Stimulated activated CD4-positive, alpha-beta T cell treated with anti-CD3 and anti-CD28 coated beads, Interleukin-1b, Interleukin-23, amount 100 ng/mL, for 1 hour (primary cell): ENCODE measurements at places on chromosomes 7 and 10.

- DNase-seq, result no peak
These were observed 71.1 kb downstream of the SLC37A3 start for GRCh38 chr7:140327261-140327661.

DNA sequence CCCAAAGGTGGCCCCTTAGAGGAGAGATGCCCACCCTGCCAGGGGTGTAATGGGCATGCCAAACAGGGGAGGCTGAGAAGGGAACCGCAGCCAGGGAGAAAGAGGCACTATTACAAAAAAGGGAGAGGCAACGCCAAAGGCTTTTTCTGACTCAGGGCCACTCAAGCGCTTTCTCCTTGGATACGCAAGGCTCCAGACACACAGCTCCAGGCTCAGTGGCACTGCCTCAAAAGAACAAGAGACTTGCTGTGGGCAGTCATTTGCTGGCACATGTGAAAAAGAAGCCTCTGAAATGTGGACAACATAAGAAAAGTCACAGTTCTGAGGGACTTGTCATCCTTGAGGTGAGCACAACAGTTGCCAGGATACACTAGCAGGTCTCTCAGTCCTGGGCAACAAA, 128.4 kb downstream of the DGKI start:
- no peak for DNase-seq

DNA sequence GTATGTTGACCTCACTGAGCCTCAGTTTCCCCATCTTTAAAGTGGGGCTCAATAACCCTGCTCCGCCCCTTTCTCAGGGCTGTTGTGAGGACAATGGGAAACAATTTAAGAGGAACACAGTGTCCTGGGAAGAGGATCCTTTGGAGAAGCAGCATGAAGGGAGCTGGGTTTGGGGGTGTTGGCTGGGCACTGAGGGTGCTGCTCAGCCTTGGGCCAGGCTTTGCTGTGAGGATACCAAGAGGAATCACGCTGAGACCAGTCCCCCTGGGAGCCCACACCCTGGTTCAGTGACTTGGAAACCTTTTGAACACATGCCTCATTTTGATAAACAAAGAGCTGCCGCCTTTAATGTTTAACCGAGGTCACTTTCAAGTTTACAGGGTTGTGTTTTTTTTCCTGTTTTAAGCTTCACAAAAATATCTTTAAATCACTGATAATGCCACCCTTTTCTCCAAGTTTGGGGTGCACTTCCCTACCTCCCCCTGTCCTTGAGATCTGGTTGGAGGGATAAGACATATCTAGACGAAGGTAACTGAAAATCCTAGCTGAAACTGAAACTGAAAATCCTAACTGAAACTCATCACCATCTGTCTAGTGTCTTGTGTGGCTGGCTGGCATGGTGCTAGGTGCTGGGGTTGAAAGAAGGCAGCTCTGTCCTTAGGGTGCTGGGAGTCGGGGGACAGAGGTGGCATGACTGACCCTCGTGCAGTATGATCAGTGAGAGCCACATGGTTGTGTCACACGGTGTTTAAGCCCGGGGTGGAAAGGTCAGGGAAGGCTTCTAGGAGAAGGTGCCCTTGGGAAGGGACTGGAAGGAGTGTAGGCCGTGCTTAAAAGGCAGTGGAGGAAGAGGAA, 27.7 kb downstream of the ZNF775 start:
- no peak for DNase-seq

- peak; percentile 70 for DNase-seq
These were observed 47.7 kb upstream of the FGL2 start for GRCh38 chr7:77247206-77247850.

GRCh38 chr7:81233208-81233940, 314.5 kb upstream of the SEMA3C start:
- DNase-seq, result no peak

DNA sequence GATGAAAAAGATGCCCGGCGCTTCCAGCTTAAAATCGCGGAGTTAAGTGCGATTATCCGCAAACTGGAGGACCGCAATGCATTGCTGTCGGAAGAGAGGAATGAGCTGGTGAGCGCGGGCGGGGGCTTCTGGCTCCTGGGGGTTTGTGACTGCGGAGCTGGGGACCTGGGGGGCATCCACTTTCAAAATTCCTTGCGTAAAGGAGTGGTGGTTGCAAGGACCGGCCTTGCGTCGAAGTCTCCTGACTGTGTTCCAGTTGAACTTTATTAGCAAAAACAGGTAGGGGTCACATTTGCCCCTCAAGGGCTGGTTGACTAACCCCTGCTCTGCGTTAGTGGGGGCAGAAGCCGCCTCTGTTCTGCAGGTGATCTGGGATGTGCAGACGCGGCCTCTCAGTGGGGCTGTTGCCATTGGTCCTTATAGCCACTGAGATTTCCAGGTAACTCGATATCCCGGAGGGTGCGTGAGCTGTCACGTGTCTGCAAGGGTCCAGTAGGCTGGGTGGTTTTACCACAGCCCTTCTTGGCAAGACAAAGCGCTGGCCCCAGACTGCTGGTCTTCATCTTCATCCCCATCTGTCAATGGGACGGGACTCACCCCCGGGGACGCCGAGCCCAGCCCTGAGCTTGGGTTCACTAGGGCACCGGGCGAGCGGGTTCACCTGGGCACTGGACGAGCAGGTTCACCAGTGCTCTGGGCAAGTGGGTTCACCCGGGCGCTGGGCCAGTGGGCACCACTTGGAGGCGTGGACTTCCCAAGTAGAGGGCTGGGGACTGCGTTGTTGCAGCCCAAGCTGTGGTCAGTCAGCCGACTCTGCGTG, 51.5 kb upstream of the DPYSL4 start:
- no peak for DNase-seq

DNA sequence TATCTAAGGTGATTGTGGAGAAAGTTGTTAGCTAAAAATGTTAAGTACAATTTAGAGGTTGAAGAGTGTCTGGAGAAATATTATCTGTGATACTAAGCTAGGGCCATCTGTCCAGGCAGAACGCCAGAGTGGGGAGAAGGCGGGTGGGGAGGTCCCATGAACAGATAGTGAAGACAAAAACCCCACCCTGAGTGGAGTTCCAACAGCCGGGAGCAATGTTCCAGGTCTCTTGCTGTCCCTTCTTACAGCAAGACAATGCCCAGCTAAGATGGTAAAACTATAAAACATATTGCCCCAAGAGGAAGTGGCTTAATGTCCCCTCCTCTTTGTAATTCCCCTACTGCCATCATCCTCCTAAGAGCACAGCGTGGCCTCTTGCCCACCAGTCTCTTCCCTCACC, 10.4 kb upstream of the IL15RA start:
- DNase-seq, result no peak

DNA sequence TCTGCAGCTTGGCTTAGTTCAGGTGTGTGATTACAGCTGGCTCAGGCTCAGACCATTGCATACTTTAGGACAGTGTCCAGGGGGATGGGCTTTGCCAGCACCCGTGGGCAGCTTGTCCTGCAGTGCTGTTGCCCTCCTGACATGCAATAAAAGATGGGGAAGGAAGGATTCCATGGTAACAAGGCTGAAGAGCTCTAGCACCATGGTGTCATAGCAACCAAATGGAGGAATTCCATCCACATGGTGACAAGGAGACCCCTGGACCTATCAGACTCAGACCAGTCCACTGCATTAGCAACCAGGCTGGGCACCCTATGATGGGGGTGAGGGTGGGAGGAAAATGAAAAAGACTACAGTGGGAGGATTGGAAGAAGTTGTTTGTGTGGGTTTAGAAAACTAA, 49.9 kb downstream of the SORCS3 start:
- no peak for DNase-seq

GRCh38 chr10:91163869-91164474, 56.5 kb upstream of the PCGF5 start:
- peak; percentile 38 for DNase-seq

DNA sequence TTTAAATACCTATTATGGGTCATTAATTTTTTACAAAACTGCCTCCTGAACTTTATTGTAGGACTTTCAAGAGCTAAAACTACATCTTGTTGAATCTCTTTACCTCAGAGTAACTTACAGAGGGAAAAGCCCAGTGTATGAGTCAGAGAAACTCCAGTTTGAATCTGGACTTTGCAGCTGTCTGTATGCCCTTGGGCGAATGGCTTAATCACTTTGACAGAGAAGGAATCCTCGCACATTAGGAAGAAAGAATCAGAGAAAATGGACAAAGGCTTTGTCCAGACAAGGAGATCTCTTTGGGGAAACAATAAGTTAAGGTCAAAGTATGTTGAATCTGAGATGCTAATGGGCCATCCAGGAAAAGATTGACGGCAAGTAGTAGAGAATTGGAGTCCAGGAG, 484.2 kb upstream of the CELF2 start:
- no peak for DNase-seq

GRCh38 chr7:28937103-28937502, 21.0 kb downstream of the TRIL start:
- no peak for DNase-seq

DNA sequence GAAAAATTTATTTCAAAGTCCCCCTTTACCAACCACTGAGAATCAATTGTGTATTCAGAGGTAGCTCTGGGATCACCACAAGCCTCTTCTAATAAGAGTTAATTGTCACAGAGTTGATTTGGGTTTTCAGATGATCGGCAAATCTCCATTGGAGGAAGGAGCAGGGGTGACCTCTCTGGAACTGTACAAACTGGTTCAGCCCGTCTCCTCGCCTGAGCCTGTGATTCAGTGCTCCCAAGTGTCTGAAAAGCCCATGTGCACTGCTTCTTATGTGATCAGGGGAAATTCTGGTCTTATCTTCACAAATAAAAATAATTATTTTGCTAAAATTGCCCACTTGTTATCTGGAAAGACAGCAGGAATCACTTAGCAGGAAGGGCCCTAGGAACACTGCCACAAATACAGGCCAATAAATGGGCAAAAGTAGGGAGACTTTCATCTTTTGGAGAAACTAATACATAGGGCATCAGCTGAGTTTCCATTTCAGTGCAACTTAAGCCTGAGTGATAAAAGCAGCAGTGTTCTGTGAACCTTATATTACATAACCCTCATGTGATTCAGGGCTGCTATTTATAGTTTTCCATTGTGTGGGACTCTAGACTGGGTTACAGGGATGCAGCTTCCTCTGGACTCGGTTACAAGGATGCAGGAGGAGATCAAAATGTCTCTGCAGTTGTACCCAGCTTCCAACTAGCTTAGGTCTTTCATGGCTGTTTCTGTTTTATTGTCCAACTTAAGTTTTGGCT, 32.3 kb downstream of the CDK1 start:
- DNase-seq, result no peak

DNA sequence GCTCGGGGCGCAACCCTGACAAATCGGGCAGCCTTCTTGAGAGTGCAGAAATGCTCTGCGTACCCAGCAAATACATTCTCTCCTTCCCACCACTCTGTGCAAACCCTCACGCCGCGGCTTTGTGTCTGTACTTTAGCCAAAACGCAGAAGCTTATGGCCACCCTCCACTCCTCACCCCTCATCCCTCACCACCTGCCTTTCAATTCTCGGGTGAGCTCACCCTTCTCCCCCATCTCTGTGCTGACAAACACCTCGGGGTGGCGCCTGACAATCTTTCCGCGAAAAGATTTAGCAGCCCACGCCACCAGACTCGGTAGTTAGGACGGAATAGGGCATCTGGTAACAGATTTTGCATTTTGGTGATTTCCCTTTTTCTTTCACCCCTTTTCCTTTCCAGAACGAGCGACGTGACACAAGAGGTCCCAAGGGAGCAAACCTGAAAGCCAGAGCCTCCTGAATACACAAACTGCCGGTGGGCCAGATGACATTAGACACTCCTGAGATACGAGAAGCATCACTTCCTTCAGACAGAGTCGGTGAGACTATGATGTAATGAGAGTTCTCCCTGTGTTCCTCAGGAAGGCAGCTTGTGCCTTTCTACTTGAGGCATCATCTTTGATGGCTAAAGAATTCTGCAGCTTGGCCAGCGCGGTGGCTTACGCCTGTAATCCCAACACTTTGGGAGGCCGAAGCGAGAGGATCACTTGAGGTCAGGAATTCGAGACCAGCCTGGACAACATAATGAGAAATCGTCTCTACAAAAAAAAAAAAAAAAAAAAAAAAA, 671 bp upstream of the ATAD1 start:
- peak; percentile 30 for DNase-seq

DNA sequence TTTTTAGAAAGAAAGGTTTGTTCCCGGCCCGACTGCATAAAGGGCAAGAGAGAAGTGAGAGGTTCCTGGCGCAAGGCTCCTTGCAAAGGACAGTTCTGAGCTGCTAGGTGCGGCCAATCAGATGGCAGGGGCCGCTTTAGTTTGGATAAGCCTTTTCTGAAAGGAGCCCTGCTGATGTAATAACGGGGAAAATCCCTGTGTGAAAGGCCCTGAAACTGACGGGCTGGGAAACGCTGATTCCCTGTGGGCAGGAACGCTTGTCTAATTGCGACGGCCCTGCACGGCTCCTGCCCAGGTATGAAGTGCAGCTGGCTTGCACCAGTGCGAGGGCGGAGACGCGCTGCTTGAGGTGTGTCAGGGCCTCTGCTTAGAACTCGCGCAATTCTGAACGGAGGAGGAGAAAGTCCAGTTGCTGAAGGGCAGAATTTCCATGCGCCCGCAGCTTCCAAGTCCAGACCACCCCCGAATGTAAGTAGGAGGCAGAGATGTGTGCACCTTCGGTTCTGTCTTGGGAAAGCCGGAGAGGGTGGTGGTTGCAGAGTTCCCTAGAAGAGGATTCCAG, 30.5 kb downstream of the TACC2 start:
- no peak for DNase-seq

GRCh38 chr7:23232966-23233365, 13.6 kb upstream of the GPNMB start:
- DNase-seq, result no peak

GRCh38 chr7:38748056-38748610, 117.0 kb upstream of the AMPH start:
- no peak for DNase-seq

DNA sequence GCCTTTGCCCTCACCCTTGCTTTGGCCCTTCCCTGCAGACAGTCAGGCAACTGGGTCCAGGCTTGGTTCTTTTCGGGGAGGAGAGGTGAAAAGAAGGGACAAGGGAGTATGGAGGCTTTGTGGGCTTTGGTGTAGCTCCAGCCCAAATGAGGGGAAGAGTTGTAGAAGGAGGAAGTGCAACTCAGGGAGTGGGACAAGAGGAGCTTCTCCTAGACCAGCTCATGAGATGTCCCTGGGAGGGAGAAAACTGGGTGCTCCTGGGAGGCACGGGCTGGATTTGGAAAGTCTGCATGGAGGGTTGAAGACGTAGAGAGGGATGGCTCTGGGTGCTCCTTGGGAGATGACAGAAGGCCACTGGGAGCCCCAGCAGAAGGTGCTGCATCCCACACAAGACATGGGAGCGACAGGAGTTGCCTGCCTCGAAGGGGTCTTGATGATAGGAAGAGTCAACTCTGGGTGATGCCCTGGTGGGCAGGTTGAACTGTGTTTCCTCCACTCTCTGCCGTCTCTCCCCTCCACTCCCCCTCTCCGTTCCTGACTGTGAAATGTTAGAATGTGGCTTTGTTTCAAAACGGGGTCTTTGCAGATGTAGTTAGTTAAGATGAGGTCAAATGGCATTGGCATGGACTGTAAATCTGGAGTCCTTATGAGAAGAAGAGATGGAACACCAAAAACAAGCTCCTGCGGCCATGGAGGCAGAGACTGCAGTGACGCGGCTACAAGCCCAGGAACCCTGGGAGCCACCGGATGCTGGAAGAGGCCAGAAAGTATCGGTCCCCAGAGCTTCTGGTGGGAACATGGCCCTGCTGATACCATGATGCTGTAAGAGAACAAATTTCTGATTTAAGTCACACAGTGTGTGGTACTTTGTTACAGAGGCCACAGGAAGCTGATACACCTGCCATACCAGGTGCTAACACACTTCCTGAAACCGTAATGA, 298.5 kb downstream of the GLRX3 start:
- DNase-seq, result no peak

GRCh38 chr7:5439209-5439571, 15.6 kb upstream of the TNRC18 start:
- no peak for DNase-seq

- no peak for DNase-seq
These were observed 746 bp upstream of the MRPS16 start for GRCh38 chr10:73253225-73253555.
